ENCODE measurements at places on chromosomes 16 and 17. TPM values are rescaled to one million over a fixed set of nuclear protein-coding genes. Genes with fewer than 3 reads are reported as not detected.
A peak's percentile ranks its signal among the peaks of the same experiment; 100 is the strongest.

GRCh38 chr16:63695347-63695746, 1426.5 kb downstream of the CDH11 start:
- DNase-seq: no peak

- DNase-seq: peak; percentile 69
These were observed 752 bp downstream of the EXOSC6 start for GRCh38 chr16:70250748-70251628.

Gene SEPTIN12
- 1.7 TPM for total RNA-seq

Gene TM4SF5
- total RNA-seq: not detected

DNA sequence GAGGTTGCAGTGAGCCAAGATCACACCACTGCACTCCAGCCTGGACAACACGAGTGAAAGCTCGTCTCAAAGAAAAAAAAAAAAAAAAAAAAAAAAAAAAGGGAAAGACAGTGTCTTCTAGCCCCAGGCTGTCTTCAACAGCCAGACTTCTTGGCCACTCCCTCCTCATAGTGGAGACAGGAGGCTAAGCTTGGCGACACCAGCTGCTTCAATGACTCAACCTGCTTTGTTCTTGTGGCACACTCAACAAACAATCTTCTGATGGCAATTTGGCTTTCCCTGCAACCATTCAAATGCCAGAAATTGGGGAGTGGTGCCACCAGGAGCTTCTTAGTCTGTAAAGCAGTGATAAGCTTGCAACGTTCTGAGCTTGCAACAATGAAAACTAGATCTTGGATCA, 290.4 kb upstream of the DYNLRB2 start:
- no peak for DNase-seq

DNA sequence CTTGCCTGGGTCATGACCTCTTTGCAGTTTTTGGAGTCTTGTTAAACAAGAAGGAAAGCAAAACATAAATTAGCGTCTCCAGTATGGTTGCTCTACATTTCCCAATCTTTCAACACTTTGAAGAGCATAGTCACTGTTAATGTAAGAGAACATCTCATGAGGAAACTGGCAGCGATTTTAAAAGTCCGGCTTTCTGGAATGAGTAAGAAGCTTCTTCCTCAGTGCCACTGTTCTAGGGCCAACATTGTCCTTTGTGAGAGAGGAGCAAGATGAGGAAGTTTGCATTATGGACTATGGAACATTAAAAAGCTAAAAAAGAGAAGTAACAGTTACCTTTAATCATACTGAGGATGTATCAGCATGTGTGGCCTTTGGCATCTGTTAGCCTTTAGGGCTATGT, 73.1 kb downstream of the WNT3 start:
- no peak for DNase-seq

GRCh38 chr16:67063008-67063407, 34.1 kb downstream of the CBFB start:
- no peak for DNase-seq

DNA sequence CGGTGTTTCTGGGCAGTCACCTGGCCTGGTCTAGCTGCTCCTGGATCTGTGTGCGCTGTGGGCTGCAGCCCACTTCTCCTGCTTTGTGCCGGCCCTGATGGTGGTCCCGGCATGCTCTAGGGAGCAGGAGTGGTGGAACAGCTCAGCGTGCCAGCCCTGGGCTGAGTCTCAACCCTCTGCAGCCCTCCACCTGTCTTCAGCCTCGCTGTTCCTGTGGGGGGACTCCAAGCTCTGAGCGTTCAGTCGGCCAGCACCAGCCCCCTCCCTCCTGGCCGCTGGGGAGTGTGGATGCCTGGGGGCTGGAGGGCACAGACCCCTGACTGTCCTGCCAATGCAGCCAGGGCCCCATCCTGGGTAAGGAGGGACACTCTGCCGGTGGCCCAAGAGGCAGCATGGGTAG, 23.7 kb upstream of the RASD1 start:
- DNase-seq: no peak

DNA sequence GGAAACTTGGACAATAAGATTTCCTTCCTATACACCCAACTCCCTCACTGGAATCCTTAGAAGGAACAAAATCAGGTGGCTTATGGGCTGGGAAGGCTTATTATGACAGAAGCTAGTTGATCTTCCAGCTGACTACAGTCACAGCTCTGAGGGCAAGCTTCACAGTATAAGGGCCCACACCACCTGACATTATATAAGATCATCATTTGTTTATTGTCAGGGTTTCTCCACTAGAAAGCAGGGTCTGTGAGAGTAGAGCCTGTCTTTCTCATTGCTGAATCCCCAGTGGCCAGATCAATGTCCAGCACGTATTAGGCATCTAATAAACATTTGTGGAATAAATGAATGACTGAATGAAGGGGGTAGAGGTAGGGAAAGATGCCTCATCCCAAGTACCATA, 57.8 kb upstream of the PHOSPHO1 start:
- no peak for DNase-seq

Gene ZNF286A
- total RNA-seq: 50.9 TPM

Gene FA2H
- 0.15 TPM for total RNA-seq

Gene DLX3
- total RNA-seq: 0.14 TPM

- DNase-seq: no peak
These were observed 28.8 kb downstream of the TMEM238L start for GRCh38 chr17:10775058-10775457.

Gene ZNF423
- total RNA-seq: 14.5 TPM

Gene VAC14
- total RNA-seq: 62.8 TPM

Gene GRAP
- total RNA-seq: 1.5 TPM

DNA sequence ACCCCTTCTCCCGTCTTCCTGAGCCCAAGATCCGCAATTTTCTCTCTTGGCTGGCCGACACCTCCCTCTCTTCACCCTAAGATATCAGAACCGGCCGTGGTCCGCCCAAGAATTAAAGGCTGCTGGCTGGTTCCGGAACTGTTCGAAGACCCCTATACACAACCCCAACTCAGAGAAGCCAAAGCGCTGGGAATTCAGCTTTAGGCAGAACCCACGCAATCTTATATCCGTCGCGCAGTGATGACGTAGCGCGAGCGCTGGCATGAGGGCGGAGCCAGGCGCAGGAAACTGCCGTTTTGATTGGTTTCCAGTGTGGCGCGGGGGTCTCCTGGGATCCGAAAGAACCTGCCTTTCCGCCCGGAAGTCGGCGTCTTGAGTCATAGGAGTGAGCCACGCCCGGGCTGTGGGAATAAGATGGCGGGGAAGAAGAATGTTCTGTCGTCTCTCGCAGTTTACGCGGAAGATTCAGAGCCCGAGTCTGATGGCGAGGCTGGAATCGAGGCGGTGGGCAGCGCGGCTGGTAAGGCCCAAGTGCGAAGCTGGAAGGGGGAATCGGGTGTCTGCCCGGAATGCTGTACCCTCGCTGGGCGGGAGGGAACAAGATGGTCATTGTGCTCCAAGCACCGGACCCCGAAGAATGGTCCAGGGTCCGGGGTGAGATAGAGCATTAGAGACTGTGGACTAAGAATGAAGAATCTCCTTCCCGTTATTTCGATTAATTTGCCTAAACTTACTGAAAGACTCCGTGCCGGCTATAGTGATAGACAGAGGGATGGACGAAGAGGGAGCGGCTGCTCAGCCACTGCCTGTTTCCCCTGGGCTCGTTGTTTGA, at the start of the genes RECQL5 and SAP30BP:
TSS of gene RECQL5 (minus strand) at position 196 of the 832 bp plus-strand sequence. CDS start 597 bp downstream, outside the sequence.
TSS of gene SAP30BP (plus strand) at position 380 of the 832 bp plus-strand sequence. CDS start at position 415, 35 bp downstream.
- peak; percentile 99 for DNase-seq

Gene PRSS53
- 5.8 TPM for total RNA-seq

GRCh38 chr17:72287586-72287985, 166.8 kb downstream of the SOX9 start:
- no peak for DNase-seq

Measured in cardiac muscle cell (in vitro differentiated cells and primary cell).